ENCODE measurements at places on chromosomes 11 and 22.

DNA sequence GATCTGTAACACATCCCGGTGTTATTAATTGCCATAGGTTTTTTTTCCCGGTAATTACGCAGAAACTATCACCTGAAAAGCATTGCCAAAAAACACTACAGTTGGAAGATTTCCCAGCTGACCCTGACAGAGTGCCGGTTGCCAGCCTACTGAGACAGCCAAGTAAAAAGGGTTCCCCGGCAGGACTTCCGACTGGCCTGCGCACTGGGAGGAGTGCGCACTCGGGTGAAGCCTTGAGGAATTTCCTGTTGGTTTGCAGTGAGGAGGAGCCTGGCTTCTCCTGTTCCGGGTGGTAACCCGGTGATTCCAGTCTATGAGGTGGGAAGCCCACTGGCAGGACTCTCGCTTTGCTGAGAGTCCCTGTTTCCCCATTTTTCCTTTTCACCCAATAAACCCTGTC lies 52.1 kb downstream of the CNTF start:
- no peak for DNase-seq

GRCh38 chr11:57785072-57785471 lies 23.5 kb downstream of the CTNND1 start:
- no peak for DNase-seq

- no peak for DNase-seq
Measured at GRCh38 chr11:112514011-112514740, 253.5 kb upstream of the PLET1 start.

- no peak for DNase-seq
Measured at GRCh38 chr11:85867751-85868150, 12.6 kb downstream of the CCDC83 start.

DNA sequence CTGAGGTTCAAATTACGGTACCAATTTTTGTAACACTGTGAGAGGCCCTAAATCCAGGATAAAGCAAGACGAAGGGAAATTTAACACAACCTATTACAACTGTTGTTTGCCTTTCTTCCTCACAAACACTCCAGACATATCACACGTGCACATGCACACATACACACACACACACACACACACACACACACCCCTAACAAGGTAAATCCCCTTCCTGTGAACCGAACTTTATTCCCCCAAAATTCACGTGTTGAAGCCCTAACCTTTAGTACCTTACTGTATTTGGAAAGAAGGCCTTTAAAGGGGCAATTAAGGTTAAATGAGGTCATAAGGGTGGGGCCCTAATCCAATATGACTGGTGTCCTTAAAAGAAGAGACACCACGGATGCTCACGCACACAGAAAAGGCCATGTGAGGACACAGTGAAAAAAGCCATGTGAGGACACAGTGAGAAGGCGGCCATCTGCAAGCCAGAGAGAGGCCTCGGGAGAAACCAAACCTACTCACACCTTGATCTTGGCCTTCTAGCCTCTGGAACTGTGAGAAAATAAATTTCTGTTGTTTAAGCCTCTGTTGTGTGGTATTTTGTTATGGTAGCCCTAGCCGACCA lies 1.8 kb downstream of the SERGEF start:
- no peak for DNase-seq

DNA sequence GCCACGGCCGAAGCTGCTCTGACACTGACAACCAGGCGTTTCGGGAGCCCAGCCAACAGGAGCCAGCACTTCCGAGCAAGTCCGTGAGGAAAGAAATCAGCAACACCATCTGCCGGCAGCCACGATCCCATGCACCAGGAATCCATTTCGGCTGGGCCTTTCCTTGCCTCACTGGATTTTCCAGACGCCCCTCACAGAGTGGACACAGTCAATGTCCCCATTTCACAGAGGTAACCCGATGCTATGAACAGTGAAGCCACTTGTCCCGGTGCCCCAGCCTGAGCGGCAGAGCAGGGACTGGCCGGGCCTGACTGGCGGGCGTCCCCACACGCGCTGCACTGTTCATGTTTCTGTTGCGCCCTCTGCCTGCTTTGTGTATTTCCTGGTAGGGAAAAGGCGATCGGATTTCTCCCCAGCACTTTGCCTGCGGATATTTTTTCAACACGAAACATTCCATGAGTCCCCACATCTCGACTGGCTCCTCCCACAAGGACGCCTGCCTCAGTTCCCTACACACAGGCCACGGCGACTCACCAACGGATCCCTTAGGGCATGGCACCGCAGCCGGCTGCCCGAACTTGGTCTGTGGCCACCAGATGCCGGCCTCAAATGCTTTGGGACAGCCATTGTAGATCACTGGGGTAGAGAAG lies 55.3 kb downstream of the TRMU start:
- no peak for DNase-seq

- DNase-seq = no peak
Measured at GRCh38 chr11:78646564-78647185, 72.0 kb upstream of the NARS2 start.

DNA sequence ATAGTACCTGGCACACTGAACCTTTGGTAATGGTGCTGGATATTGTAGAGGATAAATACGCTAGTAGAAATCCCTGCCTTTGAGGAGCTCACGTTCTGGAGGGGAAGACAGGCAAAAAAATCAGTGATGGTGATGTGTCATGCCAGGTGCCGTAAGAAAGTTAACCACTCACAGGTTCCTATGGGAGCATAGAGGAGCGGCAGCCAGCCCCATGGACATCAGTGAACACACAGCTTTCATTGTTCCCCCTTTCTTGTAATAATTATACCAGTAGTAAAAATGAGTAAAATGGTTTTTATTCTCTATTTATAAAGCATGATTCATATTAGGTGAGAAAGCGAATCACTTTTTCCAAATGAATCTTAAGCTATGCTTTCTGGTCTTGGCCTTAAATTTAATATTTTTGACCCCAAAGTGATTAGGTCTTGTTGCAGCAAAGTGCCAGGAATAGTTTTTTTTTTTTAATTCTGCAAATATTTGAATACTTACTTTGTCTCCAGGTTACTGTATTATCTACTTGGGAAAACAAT lies 57.9 kb downstream of the UVRAG start:
- no peak for DNase-seq

DNA sequence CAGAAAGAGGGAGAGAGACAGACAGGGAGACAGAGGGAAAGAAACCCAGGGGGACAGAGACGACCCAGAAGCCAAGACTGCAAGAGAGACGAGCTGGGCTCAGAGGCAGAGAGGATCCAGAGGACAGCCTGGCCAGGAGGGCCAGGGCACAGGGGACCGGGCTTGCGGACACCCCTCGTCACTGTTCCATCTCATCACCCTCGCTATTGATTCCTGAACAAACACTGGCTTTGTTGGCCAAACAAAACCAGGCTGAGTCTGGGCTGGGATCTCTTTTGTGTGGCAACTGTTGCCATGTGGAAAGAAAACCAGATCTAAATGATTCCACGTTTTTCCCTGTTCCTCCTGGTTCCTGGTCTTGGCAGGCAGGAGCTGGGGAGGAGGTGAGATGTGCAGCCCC lies 339.4 kb downstream of the MN1 start:
- no peak for DNase-seq

- DNase-seq = peak; percentile 33
Measured at GRCh38 chr11:36306888-36307287, 10.8 kb downstream of the PRR5L start.

DNA sequence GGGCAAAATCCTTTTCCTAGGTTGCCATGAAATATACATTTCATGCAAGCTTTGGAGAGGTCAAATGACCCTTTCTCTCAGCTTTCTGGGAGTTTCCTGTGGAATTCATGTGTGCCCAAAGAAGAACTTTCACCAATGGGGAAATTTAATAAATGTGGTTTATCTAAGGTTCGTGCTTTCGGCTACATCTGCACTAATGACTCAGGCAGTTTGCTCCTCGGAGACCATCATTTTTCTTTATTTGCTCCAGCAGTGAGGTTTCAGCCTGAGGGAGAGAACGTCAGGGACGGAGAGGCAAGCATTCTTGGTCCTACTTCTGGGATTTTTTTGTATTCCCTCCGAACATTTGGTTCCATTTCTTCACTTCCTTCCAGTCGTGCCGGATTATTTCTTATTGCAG lies 85.2 kb downstream of the FLI1 start:
- DNase-seq = no peak

GRCh38 chr22:38755911-38756532 lies at the start of gene SUN2:
SUN2 (minus strand) TSS chr22:38755998; CDS start chr22:38752628, 3,370 bp downstream.
- peak; percentile 96 for DNase-seq

DNA sequence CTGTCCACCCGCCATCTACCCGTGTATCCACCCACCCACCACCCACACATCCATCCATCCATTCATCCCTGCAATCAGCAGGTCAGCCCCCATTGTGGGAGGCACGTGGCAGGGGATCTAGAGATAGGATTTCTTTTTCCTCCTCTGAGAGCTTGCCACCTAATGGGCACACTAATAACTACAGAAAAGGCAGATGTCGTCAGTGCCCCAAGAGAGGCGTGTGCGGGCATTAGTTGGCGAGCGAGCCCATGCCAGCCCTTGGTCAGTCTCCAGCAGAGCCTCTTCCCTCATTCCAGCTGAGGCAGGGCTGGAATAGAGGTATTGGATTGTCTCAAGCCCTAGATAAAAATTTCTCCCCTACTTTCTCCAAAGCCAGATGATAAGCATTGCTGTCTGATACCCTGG lies 9.7 kb downstream of the USP2 start:
- no peak for DNase-seq
